ENCODE measurements at places on chromosomes 16 and 17.

- no peaks in the 10 kb centered on the region for H3K36me3 ChIP-seq
- DNase-seq, result no peak
- H3K27me3 ChIP-seq, result peaks cover 8% of the 10 kb centered on the region
- H3K27ac ChIP-seq, result no peak overlapping the region
- H3K4me1 ChIP-seq, result peaks cover 12% of the 10 kb centered on the region
Observed at GRCh38 chr16:80932708-80933095, 74.0 kb downstream of the CMC2 start.

GRCh38 chr16:64012166-64012565 lies 1109.7 kb downstream of the CDH11 start:
- no peaks in the 10 kb centered on the region for H3K27me3 ChIP-seq
- no peaks in the 10 kb centered on the region for H3K36me3 ChIP-seq
- H3K4me1 ChIP-seq, result no peaks in the 10 kb centered on the region
- DNase-seq, result no peak

GRCh38 chr16:55964923-55965475 lies 89.8 kb upstream of the CES5A start:
- no peaks in the 10 kb centered on the region for H3K4me1 ChIP-seq
- peaks cover 3% of the 10 kb centered on the region for H3K27me3 ChIP-seq
- no peak for DNase-seq
- H3K27ac ChIP-seq, result no peak overlapping the region

DNA sequence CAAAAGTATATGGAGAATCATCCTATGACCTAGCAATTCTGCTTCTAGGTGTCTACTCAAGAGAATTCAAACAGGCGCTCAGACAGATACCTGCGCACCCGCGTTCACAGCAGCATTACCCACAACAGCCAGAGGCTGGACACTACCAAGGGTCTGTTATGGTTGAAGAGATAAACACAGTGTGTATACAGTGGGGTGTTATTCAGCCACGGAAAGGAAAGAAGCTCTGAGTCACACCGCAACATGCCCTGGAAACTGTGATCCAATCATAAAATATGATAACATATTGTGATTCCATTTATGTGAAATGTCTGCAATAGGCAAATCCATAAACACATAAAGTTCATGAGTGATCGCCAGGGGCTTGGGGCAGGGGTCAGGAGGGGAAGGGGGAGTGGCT lies 18.0 kb upstream of the JPH3 start:
- H3K27ac ChIP-seq, result no peak overlapping the region
- no peak for DNase-seq
- H3K27me3 ChIP-seq, result peaks cover 69% of the 10 kb centered on the region
- H3K4me1 ChIP-seq, result no peaks in the 10 kb centered on the region

GRCh38 chr17:37671824-37672547 lies 28.7 kb upstream of the DDX52 start:
- H3K27me3 ChIP-seq, result no peaks in the 10 kb centered on the region
- no peak overlapping the region for H3K27ac ChIP-seq
- DNase-seq, result no peak
- no peaks in the 10 kb centered on the region for H3K4me1 ChIP-seq
- H3K36me3 ChIP-seq, result no peaks in the 10 kb centered on the region
- no peak overlapping the region for H3K4me3 ChIP-seq

GRCh38 chr17:64155129-64155528 lies 25.2 kb upstream of the ERN1 start:
- H3K36me3 ChIP-seq, result peaks cover 34% of the 10 kb centered on the region
- no peak overlapping the region for H3K27ac ChIP-seq
- no peaks in the 10 kb centered on the region for H3K4me1 ChIP-seq
- no peaks in the 10 kb centered on the region for H3K27me3 ChIP-seq

GRCh38 chr16:84458606-84459532 lies 45.6 kb downstream of the MEAK7 start:
- H3K4me3 ChIP-seq, result no peak overlapping the region
- H3K36me3 ChIP-seq, result peaks cover 10% of the 10 kb centered on the region
- no peak overlapping the region for H3K27ac ChIP-seq
- no peaks in the 10 kb centered on the region for H3K4me1 ChIP-seq
- no peak for DNase-seq

DNA sequence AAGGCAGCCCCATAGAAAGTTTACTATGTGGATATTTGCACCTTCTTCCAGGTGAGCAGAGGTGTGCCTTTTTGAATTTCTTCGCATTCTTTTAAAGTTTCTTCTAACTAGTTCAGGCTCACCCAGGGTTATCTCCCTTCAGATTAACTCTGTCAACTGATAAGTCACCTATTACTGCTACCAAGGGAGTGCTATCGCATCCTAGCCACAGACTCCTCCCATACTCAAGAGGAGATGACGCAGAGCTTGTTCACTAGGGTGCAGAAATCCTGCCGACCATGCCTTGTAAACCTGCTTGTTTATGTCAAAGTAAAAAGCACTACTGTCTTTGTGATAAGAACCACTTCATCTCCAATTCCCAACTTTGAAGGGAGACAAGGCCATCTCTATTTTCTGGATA lies 390.1 kb downstream of the RBFOX1 start:
- H3K27me3 ChIP-seq, result no peaks in the 10 kb centered on the region
- DNase-seq, result no peak
- H3K27ac ChIP-seq, result no peak overlapping the region
- H3K36me3 ChIP-seq, result no peaks in the 10 kb centered on the region

DNA sequence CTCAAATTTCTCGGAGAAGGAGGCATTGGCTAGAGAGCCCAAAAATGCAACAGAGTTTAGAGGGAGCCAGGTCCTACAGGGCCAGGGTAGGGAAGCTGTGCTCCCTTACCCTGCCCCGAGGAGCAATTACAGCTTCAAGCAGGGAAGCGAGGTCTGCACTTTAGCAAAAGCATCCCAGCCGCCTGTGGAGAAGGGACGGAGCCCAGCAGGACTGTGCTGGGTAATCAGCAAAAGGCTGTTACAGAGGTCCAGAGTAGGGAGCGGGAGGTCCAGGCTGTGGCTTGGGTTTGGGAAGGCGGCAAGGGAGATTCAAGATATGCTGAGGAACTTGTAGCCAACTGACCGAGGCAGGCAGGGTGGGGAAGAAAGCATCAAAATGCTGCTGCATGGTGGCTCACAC lies 162.6 kb downstream of the TMEM132E start:
- H3K36me3 ChIP-seq, result no peaks in the 10 kb centered on the region
- H3K4me3 ChIP-seq, result no peak overlapping the region
- H3K4me1 ChIP-seq, result no peaks in the 10 kb centered on the region
- no peak for DNase-seq
- no peaks in the 10 kb centered on the region for H3K27me3 ChIP-seq
- H3K27ac ChIP-seq, result no peak overlapping the region

DNA sequence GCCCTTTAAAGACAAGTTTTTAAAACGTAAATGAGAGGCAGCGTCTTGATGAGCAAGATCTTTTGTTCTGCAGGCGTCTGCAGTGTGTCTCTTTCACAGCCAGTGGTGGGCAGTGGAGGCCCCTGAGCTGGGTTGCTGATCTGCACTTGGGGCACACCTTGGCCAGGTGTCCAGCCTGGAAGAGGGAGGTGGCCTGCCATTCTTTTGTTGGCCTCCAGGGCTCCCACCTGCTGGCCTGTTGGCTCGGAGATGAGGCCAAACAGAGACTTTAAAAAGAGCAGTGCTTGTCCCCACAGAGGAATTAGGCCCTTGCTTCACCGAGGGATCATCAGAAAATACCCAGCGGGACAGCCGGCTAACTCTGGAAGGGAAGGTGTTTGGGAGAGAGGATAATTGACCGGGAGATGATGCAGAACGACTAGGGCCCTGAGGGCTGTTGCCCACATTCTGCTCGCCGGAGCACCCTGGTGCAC lies 145.9 kb upstream of the PLCG2 start:
- H3K27ac ChIP-seq, result peak overlapping the region; percentile 89
- H3K27me3 ChIP-seq, result no peaks in the 10 kb centered on the region
- no peak for DNase-seq
- H3K4me1 ChIP-seq, result peaks cover 35% of the 10 kb centered on the region
- H3K4me3 ChIP-seq, result no peak overlapping the region

- DNase-seq, result no peak
- no peak overlapping the region for H3K4me3 ChIP-seq
- H3K27me3 ChIP-seq, result peaks cover 3% of the 10 kb centered on the region
- no peaks in the 10 kb centered on the region for H3K36me3 ChIP-seq
- H3K4me1 ChIP-seq, result no peaks in the 10 kb centered on the region
Observed at GRCh38 chr17:29379084-29379991, 10.8 kb upstream of the TAOK1 start.

DNA sequence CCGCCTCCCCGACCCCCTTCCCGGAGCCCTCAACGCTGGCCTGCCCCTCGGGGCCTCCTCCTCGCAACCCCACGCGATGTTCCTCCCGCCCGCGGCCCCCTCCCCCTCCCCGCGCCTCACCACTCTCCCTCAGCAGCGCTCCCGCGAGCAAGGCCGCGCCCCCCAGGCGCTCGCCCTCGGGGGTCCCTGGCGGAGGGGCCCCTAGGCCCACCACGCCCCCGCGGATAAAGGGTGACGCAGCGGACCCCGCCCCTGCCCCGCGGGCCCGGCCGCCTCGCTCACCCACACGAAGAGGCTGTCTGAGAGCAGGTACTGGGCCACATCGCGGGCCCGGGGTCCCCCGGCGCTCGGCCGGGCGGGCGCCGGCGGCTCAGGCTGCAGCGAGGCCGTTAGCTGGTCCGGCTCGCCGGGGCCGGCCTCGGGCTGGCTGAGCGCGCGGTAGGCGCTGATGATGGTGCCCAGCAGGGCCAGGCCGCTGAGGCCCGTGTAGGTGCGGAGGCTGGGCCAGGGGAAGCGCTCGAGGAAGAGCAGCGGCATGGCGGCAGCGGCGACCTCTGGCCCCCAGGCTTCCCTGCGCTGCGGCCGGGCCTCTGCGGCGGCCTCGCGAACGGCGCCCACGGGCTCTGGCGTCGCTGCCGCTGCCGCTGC lies 430 bp downstream of the AMFR start:
- H3K4me3 ChIP-seq, result peak overlapping the region; percentile 66
- H3K27ac ChIP-seq, result no peak overlapping the region
- H3K27me3 ChIP-seq, result no peaks in the 10 kb centered on the region
- peak; percentile 6 for DNase-seq
- H3K36me3 ChIP-seq, result no peaks in the 10 kb centered on the region

- H3K4me3 ChIP-seq, result no peak overlapping the region
- H3K27ac ChIP-seq, result no peak overlapping the region
- no peaks in the 10 kb centered on the region for H3K36me3 ChIP-seq
- H3K4me1 ChIP-seq, result no peaks in the 10 kb centered on the region
Observed at GRCh38 chr16:74277974-74278373, 18.6 kb upstream of the PSMD7 start.

- H3K27me3 ChIP-seq, result peaks cover 16% of the 10 kb centered on the region
- no peak for DNase-seq
- no peak overlapping the region for H3K27ac ChIP-seq
- H3K4me1 ChIP-seq, result no peaks in the 10 kb centered on the region
Observed at GRCh38 chr17:40810494-40810893, 10.7 kb upstream of the KRT28 start.

DNA sequence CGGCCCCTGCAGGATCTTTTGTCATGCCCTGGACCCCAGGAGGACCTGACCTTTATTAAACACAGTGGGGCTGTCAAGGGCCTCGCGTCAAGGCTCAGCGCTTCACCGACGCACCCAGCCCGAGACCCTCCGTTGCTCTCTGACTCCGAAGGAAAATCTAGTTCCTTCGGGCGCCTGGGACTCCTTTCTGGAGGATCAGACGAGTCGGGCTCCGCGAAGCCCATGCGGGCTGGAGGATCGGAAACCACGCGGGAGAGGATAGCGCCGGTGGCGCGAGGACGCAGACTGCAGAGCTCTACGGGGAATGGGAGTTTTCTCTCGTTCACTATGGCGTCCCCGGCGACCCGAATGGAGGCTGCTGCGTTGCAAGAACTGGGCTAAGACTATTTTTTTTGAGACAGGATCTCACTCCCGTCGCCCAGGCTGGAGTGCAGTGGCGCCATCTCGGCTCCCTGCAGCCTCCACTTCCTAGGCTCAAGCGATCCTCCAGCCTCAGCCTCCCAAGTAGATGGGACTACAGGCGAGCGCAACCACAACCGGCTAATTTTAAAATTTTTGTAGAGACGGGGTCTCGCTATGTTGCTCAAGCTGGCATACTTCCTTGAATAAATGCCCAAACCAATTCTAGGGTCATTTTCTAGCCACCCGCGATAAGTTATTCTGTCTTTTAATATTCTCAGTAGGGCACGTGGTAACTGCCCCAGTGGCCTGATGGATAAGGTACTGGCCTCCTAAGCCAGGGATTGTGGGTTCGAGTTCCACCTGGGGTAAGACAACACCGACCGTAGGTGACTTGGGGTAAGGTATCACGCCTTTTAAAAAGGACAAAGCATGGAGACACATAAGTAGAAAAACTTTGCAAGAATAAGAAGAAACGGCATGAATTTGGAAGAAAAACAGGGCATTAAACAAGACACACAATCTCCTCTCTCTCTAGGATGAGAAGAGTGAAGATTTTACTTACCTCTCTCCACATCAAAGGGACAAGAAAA lies 5.5 kb downstream of the OR1F1 start:
- no peak for DNase-seq
- no peak overlapping the region for H3K27ac ChIP-seq
- H3K36me3 ChIP-seq, result no peaks in the 10 kb centered on the region
- H3K4me1 ChIP-seq, result peaks cover 40% of the 10 kb centered on the region
- no peak overlapping the region for H3K4me3 ChIP-seq

DNA sequence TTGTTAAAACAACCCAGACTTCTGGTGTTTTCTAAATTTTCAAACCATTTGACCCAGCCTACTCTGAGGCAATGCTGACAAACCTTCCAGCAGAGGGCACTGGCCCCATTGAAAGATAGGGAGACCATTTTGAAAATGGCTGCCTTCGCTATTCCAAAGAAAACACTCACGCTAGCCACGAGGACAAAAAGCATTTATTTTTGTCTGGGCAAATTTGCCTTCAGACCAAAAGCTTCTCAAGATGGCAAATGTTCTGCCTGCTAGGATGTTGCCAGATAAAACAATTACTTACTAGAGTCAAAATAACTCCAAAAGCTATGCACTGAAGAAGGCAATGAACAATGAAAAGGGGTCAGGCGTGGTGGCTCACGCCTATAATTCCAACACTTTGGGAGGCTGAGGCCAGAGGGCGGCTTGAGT lies 296.7 kb upstream of the IRX5 start:
- no peaks in the 10 kb centered on the region for H3K4me1 ChIP-seq
- H3K4me3 ChIP-seq, result no peak overlapping the region
- H3K27ac ChIP-seq, result no peak overlapping the region
- H3K36me3 ChIP-seq, result no peaks in the 10 kb centered on the region
- H3K27me3 ChIP-seq, result peaks cover 3% of the 10 kb centered on the region

DNA sequence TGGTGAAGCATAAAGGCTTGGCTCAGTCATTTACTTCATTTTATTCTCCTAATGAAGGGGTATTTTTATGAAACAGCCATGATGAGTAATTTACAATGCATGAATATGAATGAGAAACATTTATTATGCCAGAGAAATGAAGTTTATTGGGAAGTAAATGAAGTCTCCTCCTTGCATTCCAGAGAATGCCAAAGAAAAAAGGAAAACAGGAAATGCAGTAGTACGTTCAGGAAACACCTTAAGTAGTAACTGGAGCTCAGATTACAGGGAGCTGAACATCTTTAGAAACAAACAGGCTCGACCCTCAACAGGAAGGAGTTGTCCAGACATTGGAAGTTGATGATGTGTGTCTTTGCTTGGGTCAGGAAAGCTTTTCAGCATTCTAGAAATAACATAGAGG lies 4.6 kb downstream of the KRT34 start:
- no peak overlapping the region for H3K27ac ChIP-seq
- no peak overlapping the region for H3K4me3 ChIP-seq
- no peaks in the 10 kb centered on the region for H3K36me3 ChIP-seq
- no peak for DNase-seq
- no peaks in the 10 kb centered on the region for H3K27me3 ChIP-seq

GRCh38 chr17:37702598-37702997 lies 42.3 kb downstream of the HNF1B start:
- no peak overlapping the region for H3K27ac ChIP-seq
- no peak overlapping the region for H3K4me3 ChIP-seq
- no peaks in the 10 kb centered on the region for H3K36me3 ChIP-seq
- no peak for DNase-seq
- H3K27me3 ChIP-seq, result no peaks in the 10 kb centered on the region
- H3K4me1 ChIP-seq, result no peaks in the 10 kb centered on the region
